SK-N-SH treated with all-trans-retinoic acid at 6 μM for 48 hours (cell line): ENCODE measurements at places on chromosomes 7 and 10.

- ATAC-seq: peak; percentile 66
Observed at GRCh38 chr10:87589645-87590051, 70.0 kb upstream of the PAPSS2 start.

GRCh38 chr7:112042631-112043030, 163.6 kb downstream of the DOCK4 start:
- no peak for ATAC-seq

DNA sequence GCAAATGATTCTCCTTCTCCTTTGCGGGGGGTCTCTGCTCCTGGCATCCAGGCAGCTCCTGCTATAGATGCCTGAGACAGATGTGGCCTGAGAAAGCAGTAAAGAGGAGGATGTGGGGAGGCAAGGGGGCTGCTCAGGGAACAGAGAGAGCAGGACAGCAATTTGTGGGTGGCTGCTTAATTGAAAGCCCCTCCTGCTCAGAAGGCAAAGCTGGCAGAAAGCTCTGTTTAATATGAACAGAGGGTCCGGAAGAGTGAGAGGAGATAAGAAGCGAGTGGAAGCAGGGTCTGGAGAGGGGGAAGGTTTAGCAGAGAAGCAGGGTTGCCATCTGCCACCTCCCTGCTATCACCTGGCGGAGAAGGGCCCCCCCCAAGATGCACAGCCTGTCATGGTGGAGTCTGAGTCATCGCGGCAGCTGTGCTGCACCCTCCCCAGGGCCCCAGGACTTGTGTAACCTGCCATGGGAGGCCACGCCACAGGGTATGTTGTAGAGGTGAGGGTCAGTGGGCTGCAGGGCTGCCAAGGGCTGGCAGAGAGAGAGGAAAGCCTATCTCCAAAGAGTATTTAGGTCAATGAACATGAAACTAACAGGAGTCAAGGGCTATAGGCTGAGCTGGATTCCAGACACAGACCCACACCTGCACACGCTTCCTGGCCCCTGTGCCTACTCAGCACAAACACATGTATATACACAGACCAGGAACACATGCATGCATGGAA, 1109.8 kb upstream of the AUTS2 start:
- no peak for ATAC-seq

GRCh38 chr10:100101192-100102076, 19.8 kb upstream of the CPN1 start:
- 0 out of 3 replicates have a peak, but pooled peaks have one; percentile 34 for ATAC-seq

DNA sequence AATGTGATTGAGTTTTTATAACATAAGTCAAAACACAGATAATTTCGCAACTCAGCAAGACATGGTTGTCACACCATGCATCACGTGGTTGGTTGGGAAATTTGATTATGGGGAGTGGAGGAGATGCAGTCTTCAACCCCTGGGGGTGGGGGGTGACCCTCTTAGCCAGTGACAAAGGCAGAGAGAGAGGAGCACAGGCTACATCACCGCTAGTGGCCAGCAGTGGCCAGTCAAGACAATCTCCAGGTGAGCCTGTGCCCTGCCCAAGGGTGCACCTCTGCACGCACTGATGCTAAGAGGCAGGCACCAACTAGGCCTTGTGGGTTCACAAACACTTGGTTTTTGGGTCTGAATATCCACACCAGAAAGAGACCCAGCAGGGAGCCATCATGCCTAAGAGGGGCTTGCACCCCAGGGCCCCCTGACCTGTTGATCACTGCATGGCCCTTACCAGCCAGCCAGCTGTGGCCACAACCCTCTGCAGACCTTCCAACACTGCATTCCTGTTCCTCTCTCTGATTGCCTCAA, 244.4 kb downstream of the FANK1 start:
- no peak for ATAC-seq

GRCh38 chr10:76115131-76115470, 683.7 kb downstream of the LRMDA start:
- no peak for ATAC-seq

- ATAC-seq: peak; percentile 89
Observed at GRCh38 chr7:149598721-149599308, 101.2 kb upstream of the ZNF746 start.

DNA sequence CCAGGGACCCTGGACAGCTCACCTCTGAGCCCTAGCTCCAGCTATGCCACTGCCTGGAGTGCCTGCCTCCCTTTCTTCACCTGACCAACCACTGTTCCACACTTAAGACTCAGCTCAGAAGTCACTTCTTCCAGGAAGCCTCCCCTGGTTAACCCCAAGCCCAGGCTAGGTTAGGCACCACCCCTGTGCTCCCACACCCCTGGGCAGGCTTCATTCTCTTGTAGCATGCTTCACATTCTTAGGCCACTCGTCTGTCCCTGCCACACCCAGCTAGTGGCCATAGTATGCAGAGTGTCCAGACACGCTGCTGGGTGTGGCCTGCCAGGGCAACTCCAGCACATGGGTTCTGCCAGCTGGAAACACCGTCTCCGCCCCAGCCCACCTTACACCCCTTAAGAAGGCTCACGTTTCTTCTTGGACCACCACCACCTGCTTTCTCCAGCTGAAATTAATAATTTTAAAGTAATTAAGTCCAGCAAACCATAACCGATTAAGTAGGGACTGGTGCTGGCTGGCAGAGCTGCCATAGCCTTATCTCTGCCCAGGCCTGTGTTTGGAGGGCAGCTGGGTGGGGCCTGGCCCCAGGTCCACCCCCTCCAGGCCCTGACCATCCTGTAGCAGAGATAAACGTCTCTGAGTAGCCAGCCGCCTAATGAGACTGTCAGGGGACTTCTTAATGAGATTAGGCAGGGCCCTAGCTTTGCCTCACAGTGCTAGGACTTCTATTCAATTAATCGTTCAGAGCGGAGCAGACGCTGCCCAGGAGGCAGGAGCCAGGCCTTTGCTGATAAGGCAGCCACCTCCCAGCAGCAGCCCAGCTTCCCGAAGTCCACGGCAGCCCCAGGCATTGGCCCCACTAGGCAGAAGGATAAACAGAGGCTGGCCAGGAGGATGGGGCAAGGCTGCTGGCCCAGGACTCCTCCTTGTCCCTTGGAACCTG, 20.5 kb downstream of the GRID1 start:
- peak; percentile 49 for ATAC-seq

GRCh38 chr7:116142850-116143249, 67.5 kb upstream of the TES start:
- ATAC-seq: no peak
